ENCODE measurements at places on chromosomes 2 and 18.

GRCh38 chr18:23412351-23412964 lies 40.6 kb upstream of the RIOK3 start:
- DNase-seq, result no peak

GRCh38 chr18:31965316-31965970 lies 22.5 kb upstream of the TRAPPC8 start:
- DNase-seq, result no peak

- DNase-seq, result no peak
Observed at GRCh38 chr2:191968120-191968519, 121.2 kb upstream of the CAVIN2 start.

- no peak for DNase-seq
Observed at GRCh38 chr2:200450288-200450687, 59.6 kb downstream of the KCTD18 start.

GRCh38 chr18:63319383-63320122 lies at the start of gene BCL2:
TSS of gene BCL2 (minus strand) at chr18:63319769.
- no peak for DNase-seq

GRCh38 chr2:80001701-80002101 lies 302.9 kb downstream of the LRRTM1 start:
- DNase-seq, result no peak

DNA sequence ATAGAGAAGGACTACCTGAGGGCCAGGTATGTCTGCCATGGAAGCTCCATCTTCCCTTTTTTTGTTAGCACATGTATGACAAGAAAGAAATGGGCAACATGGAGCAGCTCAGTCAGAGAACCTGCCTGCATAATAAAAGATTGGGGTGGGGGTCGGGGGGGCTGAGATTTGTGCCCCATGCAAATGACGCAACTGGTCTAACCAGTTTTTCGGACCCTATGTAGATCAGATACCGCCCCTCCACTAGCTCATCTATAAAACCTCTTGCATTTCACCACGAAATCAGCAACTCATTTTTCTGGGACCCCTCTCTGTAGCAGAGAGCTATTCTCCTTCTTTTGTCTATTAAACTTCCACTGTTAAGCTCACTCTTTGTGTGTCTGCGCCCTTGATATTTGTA lies 657.2 kb downstream of the ERBB4 start:
- no peak for DNase-seq

DNA sequence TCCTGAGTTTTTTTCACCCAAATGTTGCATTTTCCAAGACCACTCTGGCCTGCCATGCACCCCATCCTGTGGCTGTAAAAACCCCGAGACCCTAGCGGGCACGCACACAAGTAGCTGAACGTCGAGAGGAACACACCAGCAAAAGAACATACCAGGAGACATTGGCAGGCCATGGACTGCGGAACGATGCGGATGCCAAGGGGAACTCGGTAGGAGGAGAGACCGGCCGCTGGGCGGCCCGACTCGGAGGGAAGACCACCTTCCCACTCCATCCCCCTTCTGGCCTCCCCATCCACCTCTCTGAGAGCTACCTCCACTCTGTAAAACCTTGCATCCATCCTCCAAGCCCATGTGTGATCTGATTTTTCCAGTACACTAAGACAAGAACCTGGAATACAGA lies 105.5 kb upstream of the CELF4 start:
- no peak for DNase-seq

GRCh38 chr2:220202066-220202465 lies 574.6 kb downstream of the SLC4A3 start:
- DNase-seq, result no peak

DNA sequence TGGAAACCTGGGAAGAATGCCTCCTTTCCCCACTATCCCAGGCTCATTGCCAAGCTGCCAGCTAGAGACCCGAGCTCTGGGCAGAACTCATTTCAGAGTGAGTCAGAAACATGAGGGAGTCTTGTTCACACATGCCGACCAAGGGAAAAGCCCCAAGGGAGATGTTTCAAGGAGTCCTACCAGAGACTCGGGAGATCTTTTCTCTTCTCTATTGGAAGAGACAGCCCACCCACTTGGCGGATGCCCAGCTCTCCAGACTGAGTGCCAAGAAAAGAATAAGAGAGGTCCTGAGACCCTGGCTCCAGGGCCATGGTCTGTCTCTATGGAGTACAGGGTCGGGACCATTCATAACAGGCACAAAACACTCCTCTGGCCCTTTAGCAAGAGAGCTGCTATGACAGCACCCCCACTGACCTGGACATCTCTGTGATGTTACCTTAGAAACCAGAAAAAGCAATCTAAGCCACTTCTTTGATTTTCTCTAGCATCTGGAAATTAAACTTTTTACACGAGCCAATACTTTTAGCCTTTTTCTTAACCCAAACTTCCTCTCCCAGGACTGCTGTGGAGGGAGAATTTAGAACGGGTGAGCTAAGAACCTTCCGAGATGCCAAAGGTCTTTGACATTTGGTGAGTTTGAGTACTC lies 18.5 kb upstream of the IGFBP5 start:
- no peak for DNase-seq

- no peak for DNase-seq
Observed at GRCh38 chr18:37612524-37613252, 47.1 kb upstream of the CELF4 start.

DNA sequence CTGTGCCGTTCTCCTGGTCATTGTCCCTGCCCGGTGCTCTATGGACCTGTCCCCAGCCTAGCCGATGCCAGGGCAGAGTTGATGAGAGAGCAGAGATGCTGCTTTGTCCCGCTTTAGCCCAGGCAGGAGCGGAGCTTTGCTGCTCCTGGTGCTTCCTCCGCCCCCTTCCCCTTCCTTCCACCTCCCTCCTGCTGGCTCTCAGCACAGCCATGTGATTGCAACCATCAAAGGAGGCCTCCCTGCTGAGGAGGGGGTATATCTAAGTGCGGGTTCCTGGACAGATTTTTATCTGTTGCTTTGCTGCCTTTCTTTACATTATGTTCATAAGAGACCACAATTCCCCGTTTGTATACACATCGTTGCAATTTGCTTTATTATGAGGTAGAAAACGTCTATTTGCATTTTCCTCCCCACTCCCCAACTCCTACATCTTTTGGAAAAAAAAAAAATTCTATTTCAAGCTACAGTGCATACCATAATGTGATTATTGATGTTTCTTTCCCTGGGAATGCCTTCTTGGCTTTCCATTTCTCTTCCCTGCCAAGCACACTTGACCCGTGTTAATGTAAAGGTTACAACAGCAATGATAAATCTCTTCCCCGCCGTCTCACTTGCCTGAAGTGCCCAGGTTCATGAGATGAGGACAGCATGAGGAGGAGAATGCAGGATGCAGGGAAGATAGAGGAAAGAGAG lies 25.4 kb downstream of the ALPK2 start:
- no peak for DNase-seq

GRCh38 chr2:197513915-197514314 lies 2.0 kb upstream of the MOB4 start:
- DNase-seq, result no peak

- peak; percentile 77 for DNase-seq
Observed at GRCh38 chr2:2577407-2577831, 246.3 kb upstream of the MYT1L start.

DNA sequence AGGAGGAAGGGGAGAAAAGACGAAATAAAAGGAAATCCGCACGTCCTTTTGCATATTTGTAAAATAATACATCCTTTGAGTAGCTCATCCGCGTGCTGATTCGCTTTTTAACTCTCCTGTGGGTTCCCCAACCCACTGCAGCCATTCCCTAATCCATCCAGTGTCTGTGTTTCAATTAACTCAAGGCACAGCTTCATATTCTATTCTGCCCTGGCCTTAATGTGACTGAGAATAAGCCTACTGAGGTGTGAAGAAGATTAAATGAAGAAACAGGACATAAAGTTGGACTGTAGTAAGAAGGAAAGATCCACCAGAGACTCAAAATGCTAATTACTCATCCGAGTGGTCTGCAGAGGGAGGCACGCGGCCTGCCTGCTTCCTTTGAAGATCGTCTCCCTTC lies 161.4 kb upstream of the SH3BP4 start:
- DNase-seq, result no peak

DNA sequence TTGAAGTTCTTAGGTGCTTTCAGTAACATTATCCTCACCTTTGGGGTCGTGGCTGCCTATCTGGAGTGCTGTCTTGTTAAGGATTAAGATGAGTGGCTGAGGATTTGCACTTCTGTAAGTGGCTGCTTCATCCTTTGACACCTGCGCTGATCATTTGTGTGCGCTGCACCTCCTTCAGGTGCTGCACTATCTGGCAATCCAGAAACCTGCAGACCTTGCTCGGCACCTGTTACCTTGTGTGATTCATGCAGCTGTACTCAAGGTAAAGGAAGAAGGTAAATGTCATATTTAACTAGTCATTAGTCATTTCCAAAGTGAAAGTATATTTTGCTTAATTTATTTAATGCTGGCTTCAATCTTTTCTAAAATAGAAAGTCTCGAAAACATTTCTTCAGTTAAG lies 110.3 kb downstream of the RAB3GAP1 start:
- no peak for DNase-seq

Measured in NCI-H748 treated with DMSO at 0.1 percent for 48 hours (cell line).